Stimulated activated CD4-positive, alpha-beta T cell treated with anti-CD3 and anti-CD28 coated beads, Interleukin-4, amount 100 ng/mL, for 24 hours (primary cell): ENCODE measurements at places on chromosomes 12 and 14.
A peak's percentile ranks its signal among the peaks of the same experiment; 100 is the strongest.

GRCh38 chr12:10668526-10668925, 5.3 kb downstream of the STYK1 start:
- no peak for DNase-seq

GRCh38 chr12:94761559-94761958, 111.2 kb upstream of the TMCC3 start:
- no peak for DNase-seq

DNA sequence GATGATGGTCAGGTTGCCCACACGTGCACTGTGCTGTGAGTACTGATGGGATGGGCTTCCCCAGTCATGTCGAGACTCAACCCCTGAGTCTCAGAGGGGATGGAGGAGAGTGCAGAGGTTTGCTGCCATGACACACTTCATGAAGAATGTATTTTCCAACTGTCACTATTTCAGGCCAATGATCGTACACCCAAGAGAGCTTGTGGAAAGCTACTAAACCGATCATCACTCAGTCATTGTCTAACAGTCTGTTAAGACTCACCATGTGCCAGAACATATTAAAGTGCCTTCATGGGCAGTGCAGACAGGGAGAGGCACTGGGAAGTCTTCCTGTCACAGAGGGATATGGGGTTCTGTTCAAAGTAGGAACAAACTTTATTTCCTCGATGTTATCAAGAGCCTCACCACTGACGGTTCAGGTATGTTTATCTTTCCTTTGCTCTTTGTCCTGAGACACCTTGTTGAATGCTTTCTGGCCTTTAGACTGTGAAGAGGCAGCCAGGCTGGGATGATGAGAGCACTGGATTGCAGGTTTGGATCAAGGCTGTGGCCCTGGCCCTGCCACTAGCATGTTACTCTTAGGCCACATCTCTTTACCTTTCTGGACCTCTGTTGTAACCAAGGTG, 41.6 kb upstream of the NTF3 start:
- no peak for DNase-seq

GRCh38 chr14:54664961-54665360, 98.0 kb downstream of the SAMD4A start:
- DNase-seq: no peak

DNA sequence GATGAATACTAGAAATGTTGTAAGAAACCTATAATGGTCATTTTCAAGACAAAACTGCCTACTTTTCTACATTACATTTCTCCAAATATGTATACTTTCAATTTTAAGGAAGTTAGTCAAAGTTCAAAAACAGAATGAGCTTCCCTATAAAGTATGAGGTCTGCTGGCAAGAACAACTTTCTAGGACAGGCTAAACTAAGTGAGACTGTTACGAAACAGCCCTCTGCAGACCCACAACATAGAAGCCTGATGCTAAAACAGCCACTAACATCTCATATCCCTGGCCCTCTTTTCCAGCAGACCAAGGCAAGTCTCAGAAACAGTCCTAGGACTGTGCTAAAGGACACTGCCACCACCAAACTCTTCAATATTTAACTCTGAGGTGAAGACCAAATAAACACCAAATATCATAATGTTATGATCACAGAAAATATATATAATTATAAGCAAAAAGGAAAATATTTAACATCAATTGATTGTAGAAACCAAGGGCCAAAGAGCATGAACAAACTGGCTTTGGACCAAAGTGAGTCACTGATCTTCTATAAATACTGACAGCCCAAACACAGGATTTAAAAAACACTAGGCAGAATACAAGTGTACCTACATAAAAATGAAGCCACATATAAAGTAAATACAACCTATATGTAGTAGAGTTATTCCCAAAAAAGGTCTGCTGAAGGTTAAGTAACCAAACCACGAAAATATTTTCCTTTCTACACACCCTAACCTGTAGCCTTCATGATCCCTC, 27.7 kb downstream of the PPP4R3A start:
- DNase-seq: no peak

- DNase-seq: peak; percentile 1
Measured at GRCh38 chr14:72611506-72611905, 282.4 kb downstream of the DPF3 start.

GRCh38 chr14:32514681-32515080, 185.6 kb downstream of the AKAP6 start:
- no peak for DNase-seq

- DNase-seq: no peak
Measured at GRCh38 chr12:89369166-89369565, 16.9 kb upstream of the DUSP6 start.

DNA sequence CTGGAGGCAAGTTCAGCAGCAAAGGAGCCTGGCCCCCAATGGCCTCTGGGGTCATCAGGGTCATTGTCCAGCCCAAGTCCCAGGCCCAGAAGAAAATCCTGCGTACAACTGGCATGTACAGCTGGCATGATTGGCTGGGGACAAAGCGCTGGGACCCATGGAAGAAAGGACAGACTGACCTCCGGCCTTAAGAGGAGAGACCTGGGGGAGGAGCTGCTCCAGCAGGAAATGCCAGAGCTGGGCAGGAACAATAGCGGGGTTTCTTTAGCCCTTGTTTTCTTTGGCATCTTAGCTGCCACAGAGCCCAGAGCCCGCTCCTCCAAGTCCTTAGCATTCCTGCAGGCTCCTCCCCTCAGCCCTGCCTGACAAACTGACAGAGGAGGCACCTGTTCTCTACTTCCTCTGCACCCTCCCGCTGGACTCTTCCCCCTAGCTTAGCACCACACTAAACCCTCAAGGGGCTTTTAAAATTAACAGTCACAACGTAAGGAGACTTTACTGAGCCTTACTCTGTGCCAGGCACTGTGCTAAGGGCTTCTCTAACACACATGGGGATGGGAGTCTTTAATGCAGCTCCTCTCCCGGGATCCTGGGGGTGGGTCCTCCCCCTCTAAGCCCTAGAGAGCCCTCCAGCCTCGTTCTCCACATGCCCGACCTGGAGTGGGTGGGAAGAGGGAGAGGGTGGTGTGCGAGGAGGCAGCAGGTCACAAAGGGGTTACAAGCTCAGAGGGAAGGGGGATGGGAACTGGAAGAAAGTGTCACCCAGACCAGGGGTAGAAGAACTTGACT, 1.8 kb upstream of the AQP5 start:
- DNase-seq: no peak

DNA sequence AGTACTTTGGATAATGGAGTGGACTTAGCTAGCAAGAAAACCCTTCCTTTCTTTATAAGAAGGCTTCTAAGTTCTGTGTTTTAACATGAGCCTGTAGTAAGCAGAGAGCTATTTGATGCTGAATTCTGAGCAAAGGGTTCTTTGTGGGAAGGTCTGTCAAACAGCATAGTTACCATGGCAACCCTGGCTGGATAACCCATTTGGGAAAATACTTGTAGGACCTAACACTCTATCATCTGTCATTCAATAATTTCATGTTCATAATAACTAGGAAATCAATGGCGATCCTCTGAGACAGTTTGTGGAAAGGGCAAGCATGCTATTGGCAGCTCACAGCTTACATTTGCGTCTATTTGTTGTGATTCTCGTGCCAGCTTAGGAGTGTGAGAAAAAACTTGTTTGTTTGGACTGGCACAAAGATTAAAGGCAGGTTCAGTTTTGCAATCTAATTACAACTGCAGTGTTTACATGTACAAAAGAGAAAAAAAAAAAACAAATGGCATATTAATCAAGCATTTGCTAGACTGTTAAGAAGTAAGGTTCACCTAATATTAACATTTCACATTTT, 219.2 kb downstream of the PDZRN4 start:
- DNase-seq: no peak

GRCh38 chr12:56682323-56682722, 5.8 kb downstream of the PTGES3 start:
- DNase-seq: no peak

DNA sequence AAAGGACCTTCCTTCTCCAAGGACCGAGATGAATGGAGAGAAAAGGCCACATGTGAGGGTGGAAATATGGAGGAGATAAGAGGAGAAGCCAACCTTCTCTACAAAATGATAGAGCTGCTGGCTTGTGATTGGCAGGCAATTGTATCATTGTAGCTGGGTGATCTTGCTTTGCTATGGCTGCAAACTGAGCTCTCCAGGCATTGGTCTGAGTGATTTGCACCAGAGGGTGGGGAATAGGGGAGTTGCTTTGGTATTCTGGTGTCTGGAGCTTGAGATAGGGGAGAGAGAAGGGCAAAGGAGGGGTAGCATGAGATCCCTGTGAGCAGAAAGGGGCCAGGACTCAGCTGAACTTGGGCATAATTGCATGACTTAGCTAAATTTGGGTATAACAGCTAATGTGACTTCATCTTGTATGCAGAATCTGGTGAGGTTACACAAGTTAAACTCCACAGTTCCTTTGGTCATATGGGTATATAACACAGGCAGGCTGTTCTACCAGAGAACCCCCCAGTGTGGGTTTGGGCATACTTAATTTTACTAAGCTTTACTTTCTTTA, 72.0 kb downstream of the FOS start:
- DNase-seq: no peak

GRCh38 chr12:26360062-26360461, 164.7 kb downstream of the SSPN start:
- DNase-seq: no peak
